Astrocyte of the spinal cord (primary cell): ENCODE measurements at places on chromosomes 2 and 18.

DNA sequence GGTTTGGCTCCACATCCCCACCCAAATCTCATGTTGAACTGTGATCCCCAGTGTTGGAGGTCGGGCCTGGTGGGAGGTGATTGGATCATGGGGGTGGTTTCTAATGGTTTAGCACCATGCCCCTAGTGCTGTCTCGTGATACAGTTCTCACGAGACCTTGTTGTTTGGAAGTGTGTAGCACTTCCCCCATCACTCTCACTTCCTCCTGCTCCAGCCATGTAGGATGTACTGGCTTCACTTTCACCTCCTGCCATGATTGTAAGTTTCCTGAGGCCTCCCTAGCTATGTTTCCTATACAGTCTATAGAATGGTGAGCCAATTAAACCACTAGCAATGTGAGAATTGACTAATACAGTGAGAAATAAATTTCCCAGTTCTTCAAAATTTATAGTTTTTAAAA is 325.9 kb downstream of the FSIP2 start:
- DNase-seq = no peak

- DNase-seq = no peak
Measured at GRCh38 chr2:100939445-100939844, 62.6 kb upstream of the RPL31 start.

GRCh38 chr2:105867587-105867986 is 122.9 kb downstream of the NCK2 start:
- no peak for DNase-seq

GRCh38 chr2:195671563-195671962 is 14.5 kb downstream of the SLC39A10 start:
- no peak for DNase-seq

- DNase-seq = peak; percentile 60
Measured at GRCh38 chr2:74583504-74583903, 29.0 kb downstream of the DOK1 start.

DNA sequence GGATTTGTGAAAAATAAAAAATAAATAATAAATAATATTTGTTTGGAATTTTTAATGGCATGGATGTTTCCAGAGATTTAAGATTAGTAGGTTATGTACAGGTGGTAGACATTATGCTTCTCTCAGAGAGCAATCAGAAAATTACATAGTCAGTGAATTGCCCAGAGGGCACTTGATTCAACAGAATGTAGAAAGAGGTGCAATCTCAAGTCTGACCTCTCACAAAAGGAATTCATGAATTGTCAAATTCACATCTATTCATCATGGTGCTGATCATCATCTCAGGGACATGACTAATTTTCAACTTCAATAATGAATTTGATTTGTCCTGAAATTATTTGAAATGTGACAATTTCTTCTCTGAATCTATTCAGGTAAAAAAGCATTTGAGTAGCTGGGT is 172.5 kb downstream of the PDE11A start:
- no peak for DNase-seq
